ENCODE measurements at places on chromosomes 6 and 20.

DNA sequence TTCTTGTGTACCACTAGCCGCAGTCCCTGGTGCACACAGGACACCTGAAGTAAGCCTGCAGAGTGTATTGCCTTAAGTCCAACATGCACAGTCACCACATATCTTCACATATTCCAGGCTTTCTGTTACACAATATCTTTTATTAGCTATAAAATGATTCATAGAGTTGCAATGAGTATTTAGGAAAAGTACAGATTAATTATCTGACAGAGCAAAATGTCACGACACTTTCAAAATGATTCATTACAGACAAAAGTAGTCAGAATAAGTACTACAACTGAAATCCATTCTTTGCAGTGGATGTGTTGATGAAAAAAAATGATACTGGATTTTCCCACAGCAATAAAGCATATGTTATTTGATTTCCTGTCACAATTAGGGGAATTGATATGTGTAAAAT, 199.5 kb upstream of the ASCC3 start:
- DNase-seq, result no peak

DNA sequence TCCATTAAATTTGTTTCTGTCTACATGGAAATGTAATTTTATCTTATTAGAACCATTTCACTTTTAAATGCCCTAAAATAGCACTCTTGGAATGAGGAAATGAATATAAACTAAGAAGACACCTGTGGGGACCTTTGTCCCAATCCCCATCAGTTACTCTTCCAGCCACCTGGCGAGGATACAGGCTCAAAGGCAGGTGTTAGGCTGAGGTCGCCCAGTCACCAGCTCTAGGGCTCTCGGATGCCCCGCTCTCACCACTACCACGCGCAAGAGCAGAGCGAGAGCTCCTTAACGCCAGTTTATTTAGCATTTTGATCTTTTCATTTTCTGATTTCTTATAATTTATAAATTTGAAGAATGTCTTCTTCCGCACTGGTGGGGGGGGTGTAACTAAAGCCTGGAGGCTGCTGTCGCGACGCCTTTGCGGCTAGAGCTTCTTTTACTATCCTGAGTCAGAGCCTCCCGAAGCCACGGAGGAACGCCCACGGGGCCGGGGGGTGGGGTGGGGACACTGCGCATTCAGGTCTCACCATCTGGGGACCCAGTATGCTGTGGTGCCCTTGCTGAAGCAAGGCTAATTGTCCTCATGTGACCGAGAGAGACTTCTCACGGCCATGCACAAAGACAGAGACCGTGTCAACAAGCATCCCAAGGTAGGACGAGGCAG, 38.7 kb upstream of the AFDN start:
- DNase-seq, result no peak

GRCh38 chr20:35909176-35909575, 45.1 kb downstream of the SCAND1 start:
- DNase-seq, result no peak

DNA sequence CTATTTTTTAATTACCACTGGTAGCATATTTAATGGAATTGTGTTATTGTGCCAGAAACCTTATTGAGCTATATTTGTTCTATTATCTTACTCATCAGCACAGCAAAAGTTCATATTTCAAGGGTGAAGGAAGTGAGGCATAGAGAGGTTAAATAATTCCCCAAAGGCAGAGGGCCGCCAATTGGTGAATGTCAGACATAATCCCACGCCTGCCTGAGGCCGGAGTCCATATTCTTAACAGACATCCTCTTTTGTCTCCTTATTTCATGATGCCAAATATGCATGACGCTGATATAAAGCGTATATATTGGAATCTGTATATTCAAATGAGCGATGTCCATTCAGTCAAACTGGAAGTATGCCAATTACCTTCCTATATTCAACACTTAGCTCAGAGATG, 505.0 kb upstream of the SLC35B3 start:
- DNase-seq, result no peak

DNA sequence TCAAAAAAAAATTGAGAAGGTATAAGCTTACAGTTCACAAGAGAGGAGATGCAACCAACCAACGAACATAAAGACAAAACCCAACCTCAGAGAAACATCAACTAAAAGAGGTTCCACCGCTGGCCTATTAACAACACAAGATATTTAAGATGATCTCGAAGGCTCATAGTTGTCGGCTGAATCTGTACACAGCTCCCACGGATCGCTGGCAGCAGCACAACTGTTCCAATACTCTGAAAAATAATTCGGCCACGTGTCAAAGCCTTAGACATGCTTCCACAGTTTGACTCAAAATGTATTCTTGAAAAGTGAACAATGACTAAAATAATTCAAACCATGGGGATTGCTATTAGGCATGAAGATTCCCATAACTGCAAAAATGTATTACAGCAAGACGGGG, 13.7 kb downstream of the EXOC2 start:
- no peak for DNase-seq

GRCh38 chr6:51554029-51554428, 533.4 kb downstream of the PKHD1 start:
- DNase-seq, result no peak

- no peak for DNase-seq
Observed at GRCh38 chr6:7578931-7579330, 11.1 kb upstream of the SNRNP48 start.

DNA sequence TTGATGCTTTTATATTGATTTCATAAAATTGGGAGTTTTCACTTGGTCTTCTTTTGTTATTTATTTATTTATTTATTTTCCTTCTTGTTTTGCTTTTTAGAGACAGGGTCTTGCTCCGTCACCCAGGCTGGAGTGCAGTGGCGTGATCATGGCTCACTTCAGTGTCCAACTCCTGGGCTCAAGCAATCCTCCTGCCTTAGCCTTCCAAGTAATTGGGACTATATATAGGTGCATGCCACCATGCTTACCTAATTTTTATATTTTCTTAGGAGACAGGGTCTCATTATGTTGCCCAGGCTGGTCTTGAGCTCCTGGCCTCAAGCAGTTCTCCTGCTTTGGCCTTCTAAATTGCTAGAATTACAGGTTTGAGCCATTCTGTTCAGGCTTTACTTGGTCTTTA, 38.3 kb upstream of the MYLK2 start:
- no peak for DNase-seq

- DNase-seq, result peak; percentile 48
Observed at GRCh38 chr20:60136645-60137401, 178.6 kb downstream of the CDH26 start.

DNA sequence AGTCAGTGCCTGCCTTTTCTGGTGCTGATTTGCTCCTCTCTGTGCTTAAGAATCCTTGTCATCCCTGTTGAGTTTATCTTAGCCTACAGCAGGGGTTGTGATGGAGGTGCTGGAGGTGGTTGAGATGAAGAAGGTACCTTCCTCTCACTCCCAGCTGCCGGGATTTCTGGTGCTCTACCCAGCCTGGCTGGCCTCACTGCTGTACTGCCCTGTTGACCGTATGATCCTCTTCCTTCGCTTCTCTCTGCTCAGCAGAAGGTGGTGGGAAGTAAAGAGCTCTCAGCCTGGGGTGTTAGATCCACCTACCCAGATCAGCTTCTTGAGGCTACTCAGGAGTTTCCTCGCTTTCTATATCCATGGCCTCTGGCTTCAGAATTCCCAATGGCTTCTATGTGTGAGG, 101.0 kb upstream of the NXT1 start:
- DNase-seq, result no peak

- peak; percentile 86 for DNase-seq
Observed at GRCh38 chr20:50464026-50464724, 46.0 kb upstream of the PTPN1 start.

DNA sequence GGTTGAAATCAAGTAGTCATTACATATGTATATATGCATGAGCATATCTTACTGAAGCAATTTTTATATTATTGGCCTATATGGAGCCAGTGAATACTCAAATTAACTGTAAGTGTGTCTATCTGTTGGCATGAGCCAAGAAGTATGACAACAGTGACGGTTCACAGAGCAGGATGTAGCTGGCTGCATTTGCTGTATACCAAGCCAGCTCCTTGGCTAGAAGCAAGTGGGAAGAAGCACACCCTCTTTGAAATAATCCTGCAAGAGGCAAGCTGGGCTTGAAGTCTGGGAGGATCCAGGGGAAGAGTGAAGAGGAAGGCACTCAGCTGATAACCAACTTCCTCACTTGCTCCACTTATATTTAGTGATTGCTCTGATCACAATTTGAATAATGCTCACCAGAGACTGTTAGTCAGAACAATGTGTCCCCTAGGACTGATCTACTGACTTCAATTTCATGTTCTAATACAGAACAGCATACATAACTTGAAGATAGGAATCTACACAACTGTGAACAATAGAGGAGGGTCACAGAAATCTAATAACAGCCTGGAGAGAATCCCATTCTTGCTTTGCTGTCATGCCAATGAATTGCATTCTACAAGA, 497.3 kb downstream of the PRKN start:
- DNase-seq, result no peak

Measured in osteocyte (in vitro differentiated cells).